ENCODE measurements at places on chromosomes 6 and 20.

GRCh38 chr6:13296536-13296997, 31.8 kb downstream of the TBC1D7 start:
- no peak for DNase-seq

- no peak for DNase-seq
Observed at GRCh38 chr6:139114746-139115145, 20.1 kb upstream of the HECA start.

DNA sequence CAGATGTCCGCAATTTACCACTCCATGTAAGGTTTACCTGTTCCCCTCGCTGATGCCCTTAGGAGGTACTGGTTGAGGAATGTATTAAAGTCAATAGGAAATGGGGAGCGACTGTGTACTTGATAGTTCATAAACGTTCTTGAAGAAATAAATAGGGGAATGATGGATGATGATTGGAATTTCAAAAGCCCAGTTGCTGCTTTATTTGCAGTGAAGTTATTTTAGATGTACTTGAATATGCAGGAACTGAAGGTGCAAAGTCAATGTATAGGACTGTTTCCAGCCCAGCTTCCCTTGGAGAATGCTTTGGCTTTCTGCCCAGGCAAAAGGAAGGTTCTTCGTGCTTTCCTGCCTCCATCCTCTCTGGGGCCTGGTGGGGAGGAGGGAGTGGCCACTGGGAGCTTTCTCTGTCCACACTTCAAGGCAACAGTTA, 19.8 kb downstream of the ADGRF5 start:
- DNase-seq: peak; percentile 77

GRCh38 chr6:169857343-169858292, 106.2 kb downstream of the ERMARD start:
- no peak for DNase-seq

GRCh38 chr6:66418906-66419305, 711.9 kb upstream of the EYS start:
- DNase-seq: no peak

DNA sequence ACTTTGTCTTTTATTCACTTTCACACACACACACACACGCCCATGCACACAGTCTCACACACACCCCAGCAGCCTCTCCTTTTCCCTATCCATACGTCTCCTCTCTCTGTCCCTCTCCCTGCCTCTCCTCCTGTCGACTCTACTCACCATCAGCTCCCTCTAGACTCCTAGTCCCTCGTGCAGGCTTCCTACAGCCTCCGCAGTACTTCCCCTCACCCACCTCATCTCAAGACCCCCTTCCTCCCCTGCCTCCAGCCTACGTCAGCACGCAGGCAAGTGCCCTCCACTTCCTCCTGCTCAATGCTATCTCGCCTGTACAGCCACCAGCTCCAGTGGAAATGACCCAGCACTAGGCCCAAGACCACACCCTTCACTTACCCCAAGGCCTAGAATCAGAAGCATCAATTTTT, 820 bp upstream of the TREML2 start:
- no peak for DNase-seq

- DNase-seq: peak; percentile 55
Observed at GRCh38 chr20:47606983-47607613, 105.4 kb downstream of the NCOA3 start.

- DNase-seq: no peak
Observed at GRCh38 chr6:105001906-105002305, 45.0 kb downstream of the LIN28B start.

GRCh38 chr6:53962646-53963045, 148.6 kb upstream of the MLIP start:
- no peak for DNase-seq

GRCh38 chr20:41622584-41622983, 4.4 kb upstream of the CHD6 start:
- no peak for DNase-seq

DNA sequence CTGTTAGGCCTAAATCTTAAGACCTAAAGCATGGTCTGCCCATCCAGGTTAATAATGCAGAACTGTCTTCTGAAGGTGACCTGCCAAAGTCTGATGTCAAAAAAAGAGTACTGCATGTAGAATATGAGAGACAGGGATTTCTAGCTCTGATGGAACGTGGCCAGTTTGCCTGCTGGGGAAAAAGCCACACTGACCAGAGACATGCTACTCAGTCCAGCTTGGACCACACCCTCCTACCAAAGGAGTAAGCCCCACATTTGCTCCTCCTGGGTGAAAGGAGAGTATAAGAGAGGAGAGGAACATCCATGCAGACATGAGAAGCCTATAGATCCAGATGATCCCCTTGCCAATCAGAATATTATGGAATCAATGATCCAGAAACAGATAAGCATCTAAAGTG, 229.9 kb upstream of the RUNX2 start:
- DNase-seq: no peak

- DNase-seq: peak; percentile 87
Observed at GRCh38 chr6:159701413-159701999, 8.5 kb upstream of the SOD2 start.
